ENCODE measurements at places on chromosomes 1 and 21.

DNA sequence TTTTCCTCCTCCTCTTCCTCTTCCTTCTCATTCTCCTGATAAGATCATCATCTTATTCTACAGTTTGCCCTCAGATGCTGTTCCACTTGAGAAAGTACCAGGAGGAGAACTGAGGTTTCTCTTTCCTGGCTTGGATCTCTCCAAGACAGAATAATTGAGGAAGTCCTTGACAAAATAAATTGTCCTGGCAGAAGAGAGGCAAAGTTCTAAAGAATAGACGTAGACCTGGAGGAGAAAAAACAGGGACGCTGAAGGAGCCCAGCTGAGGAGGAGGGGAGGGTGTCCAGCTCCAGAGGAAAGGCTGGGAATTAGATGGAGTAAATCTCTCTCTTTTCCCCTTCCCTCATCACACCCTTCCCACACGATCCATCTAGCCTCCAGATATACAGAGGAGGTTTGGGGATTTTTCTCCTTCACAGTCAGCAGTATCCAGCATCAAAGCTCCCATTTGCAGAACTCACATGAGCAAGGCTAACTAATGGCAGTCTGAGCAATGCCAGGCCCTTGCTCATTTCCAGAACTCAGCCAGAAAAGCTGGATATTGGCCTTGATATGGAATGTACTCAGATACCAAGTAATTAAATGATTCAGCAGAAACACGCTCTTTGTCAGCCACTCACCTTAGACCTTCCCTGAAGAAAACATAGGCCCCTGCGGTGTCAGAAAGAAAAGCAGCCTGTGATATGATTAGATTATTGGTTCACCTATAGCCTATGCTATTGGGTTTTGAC is 5.1 kb upstream of the GNG12 start:
- DNase-seq: no peak

GRCh38 chr21:38649120-38649519 is 150.8 kb upstream of the ERG start:
- no peak for DNase-seq

DNA sequence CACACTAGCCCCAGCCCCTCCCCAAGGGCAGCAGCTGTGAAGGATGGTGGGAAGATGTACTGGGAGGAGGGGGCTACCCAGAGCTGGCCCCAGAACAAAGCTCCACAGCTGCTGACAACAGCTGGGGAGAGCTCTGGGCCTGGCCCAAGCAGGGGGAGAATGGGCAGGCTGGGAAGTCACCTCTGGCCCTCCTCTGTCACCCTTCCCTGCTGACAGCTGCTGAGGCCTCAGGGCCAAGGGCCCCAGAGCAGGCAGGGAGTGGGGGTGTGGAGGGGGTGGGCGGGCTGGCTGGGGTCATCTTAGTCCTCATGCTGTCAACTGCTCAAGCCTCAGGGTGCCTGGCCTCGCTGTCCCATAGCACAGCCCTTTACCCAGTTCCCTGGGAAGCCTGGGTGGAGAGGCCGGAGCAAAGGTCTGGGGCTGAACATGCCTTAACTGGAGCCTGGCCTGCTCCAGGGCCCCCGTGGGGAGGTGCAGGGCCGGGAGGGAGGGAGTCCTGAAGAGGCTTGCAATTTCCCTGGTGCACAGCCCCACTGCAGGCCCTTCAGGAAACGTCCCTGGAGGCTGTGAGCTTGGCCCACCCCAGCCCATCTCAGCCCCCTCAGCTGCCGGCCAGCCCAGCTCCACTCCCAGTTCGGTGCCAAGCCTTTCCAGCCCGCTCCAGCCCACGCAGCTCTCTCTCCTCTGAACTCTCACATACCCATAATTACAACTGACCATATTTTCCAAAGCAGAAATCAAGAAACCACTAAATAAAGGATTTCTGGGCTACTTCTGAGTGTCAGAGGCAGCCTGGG is 25.7 kb downstream of the HSPG2 start:
- no peak for DNase-seq

- peak; percentile 39 for DNase-seq
Measured at GRCh38 chr1:228062812-228063211, 19.7 kb upstream of the ARF1 start.

DNA sequence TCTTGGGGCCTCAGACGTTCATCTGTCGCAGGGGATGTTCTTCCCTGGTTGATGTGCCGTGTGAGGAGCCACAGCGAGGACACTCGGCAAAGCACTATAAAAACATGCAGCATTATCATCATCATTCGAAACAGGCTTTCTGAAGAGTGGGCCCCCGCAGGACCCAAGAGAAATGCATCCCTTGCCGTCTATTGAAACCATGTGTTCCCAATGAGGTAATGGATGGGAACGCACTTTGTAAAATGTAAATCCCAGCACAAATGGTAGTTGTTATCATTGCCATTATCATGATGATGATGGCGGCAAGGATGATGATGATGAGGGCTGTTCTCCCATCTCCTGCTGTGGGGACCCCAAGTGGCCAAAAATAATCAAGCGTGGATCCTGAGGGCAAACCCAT is 76.8 kb downstream of the GLIS1 start:
- no peak for DNase-seq

DNA sequence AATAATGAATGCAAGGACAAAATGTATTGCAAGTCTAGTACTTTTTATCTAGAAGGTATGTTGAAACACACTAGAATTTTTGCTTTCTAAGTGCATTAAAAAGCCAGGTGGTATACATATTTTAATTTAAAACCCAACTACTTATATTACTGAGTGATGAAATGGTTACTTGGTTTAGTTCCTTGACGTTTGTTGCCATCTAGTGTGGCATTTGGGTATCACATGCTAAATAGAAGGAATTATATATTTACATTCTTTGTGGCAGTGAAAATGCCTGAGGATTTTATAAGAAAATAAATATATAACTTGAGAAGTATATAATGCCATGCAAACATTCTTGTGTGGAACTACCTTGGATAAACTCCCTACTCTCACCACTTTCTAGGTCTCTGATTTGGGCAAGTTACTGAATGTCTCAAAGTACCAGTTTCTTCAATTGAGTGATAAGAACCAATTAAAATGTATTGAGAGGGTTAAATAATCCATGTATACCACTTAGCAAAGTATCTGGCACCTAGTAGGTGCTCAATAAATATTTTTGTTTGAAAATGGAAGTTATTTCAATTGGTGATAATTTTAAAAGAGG is 69.6 kb downstream of the SDCCAG8 start:
- DNase-seq: peak; percentile 34

DNA sequence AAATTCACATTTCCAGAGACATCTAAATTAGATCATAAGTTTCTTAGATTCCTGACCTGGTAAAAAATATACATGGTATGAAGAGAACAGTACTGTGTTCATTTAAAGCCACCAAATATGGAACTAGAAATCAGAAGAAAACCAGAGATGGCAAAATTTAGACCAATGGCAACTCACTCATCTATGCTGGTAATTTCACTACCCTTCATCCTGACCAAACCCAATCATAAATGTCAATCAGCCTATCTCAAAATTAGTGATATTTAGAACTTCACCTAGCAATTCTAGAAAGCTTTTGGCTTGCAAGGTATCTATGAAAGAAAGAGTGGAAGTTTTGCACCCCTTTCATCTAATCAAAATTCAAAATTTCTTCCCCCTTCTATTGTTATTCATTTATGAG is 107.7 kb downstream of the NIBAN1 start:
- no peak for DNase-seq

- DNase-seq: no peak
Measured at GRCh38 chr1:209324901-209325871, 258.3 kb upstream of the CAMK1G start.

All from A549 (cell line).